ENCODE measurements at places on chromosomes 7 and 10.

DNA sequence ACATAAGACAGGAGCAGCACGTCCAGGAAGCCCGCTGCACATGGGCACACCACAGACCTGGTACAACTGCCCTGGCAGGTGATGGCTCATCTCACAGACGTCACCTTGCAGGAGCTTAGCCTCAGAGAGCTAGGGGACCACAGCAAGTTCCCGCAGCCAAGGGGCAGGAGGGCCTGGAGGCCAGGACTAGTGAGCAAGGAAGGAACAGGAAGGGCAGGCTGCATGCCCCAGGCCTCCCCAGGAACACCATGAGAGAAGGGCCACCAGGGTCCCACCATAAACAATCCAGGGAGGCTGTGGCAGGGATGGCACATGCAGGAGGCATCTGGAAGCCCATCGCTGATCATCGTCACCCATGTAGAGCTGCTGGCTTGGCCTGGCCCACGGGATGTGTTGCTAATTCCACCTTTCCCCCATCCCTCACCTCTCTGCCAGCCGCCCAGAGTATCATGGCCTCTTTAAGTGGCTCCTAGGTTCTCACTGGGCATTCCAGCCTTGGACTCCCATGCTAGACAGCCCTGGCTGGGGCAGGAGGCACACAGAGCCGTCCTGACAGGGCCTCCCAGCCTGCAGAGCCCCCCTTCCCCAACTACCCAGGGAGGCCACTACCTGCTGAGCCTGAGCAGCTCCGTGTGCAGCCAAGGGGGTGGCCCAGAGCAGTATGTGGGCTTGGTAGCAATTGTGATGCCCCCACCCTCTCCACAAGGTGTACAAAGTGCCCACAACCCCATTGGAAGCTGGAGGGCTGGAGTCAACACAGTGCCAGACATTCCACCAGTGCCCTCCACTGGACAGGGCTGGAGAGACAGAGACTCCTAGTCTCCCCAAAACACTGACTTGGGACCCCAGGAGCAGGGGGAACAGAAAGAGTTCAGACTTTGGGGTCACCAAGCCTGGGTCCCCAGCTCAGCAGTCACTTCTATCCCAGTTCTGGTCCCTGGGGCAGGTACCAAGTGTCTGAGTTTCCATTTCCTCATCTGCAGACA, 35.5 kb downstream of the GRID1 start:
- no peak for DNase-seq

DNA sequence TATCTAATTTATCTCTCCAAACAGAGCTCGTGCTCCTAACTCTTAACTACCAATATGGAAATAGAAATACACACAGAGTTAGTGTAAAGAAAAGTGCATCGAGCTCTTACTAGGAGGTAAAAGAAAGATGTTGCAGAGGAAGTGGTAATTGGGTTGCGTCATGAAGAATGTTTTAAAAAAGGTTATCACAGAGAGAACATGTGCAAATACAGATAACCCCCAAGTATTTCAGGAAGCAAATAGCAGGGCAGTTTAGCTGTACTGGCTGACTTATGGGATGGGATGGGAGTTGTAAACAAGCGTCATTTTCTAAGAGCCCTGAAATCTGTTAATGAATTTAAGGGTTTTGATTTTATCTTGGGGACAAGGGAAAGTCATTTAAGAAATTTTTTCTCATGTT, 153.9 kb downstream of the AGMO start:
- no peak for DNase-seq

GRCh38 chr7:55128693-55129394, 110.0 kb downstream of the EGFR start:
- DNase-seq: no peak

GRCh38 chr10:77474939-77475338, 162.7 kb downstream of the KCNMA1 start:
- no peak for DNase-seq

DNA sequence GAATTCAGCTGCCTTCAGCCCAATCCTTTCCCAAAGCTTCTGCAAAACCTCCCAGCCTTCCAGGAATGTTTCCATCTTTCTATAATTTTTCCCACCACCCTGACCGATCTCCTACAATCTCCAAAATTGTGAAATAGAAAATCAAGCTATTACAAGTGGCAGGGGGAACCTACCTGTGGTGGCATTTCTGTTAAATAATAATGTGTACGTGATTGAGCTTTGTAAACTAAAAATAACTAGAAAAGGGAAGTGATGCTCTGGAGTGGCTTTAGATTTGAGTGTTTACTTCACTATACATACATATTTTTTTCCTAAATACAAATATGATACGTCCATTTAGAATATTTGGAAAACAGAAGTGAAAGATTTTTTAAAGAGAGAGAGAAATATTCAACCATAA, 593.6 kb downstream of the GRM8 start:
- no peak for DNase-seq

- DNase-seq: no peak
Measured at GRCh38 chr7:30678805-30679204, 3.5 kb downstream of the CRHR2 start.

DNA sequence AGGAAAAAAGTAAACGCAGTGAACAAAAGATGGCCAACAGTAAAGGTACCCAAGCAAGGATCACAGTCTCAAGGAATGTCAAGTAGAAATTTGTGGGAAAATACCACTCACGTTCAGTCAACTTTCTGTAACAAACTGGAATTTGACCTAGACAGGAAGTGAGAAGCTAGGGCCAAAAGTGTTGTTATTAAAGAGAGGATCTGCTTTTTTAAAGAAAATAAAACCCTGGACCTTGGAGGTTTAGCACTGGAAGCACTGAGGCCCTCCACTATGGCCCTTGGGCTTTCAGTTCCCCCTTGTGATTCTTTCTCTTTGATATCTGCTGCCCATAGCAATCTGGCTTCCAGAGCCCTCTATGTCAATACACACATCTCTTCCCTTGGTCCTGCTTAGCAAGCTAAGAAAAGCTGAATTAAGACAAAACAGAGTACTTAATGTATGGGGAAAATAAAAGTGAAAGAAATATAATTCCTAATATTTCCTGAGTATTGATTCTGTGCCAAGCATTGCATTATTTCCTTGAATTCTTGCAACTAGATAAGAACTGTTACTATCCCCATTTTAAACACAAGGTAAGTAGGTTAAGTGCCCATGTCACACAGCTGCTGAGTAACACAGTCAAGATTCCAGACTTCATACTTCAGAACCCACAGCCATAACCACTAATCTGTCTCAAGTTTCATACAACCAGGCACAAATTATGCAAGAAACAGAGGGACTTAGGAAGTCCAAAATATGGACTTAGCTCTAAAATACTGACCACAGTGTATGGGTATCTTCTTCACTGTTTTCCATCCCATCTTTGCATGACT, 2.6 kb upstream of the ZNF438 start:
- DNase-seq: no peak

- no peak for DNase-seq
Measured at GRCh38 chr10:89377705-89378637, at the start of gene IFIT1B. TSS of gene IFIT1B (plus strand) at chr10:89378056. CDS start at chr10:89378136, 80 bp downstream.

DNA sequence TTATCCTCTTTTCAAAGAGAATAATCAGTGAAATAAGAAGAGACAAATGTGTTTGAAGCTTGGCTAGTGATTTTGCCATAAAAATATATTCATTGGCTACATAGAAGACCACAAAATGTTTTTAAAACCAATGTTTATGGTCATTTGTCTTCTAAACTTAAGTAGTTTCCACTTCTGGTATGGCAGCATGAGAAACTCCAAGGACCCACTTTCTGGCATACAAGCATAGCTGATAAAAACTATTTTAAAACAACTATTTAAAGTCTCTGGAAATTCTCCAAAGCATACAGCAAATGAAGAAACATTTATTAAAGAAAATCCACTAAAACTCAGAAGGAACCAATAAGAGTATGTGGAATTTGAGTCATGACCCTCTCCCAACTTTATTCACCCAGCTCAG, 89.2 kb upstream of the TOMM7 start:
- no peak for DNase-seq

GRCh38 chr7:129041142-129042085, 13.5 kb downstream of the TNPO3 start:
- DNase-seq: no peak

GRCh38 chr7:33326485-33326848, 197.1 kb downstream of the BBS9 start:
- no peak for DNase-seq

GRCh38 chr10:1162481-1163203, 106.5 kb downstream of the WDR37 start:
- no peak for DNase-seq

- no peak for DNase-seq
Measured at GRCh38 chr10:14608381-14609001, 166.2 kb downstream of the FAM107B start.

GRCh38 chr10:62538606-62539005, 164.4 kb downstream of the ZNF365 start:
- no peak for DNase-seq

- DNase-seq: no peak
Measured at GRCh38 chr10:34008656-34009055, 674.2 kb upstream of the NRP1 start.

- no peak for DNase-seq
Measured at GRCh38 chr7:142355328-142355727, 97.5 kb upstream of the PRSS58 start.

DNA sequence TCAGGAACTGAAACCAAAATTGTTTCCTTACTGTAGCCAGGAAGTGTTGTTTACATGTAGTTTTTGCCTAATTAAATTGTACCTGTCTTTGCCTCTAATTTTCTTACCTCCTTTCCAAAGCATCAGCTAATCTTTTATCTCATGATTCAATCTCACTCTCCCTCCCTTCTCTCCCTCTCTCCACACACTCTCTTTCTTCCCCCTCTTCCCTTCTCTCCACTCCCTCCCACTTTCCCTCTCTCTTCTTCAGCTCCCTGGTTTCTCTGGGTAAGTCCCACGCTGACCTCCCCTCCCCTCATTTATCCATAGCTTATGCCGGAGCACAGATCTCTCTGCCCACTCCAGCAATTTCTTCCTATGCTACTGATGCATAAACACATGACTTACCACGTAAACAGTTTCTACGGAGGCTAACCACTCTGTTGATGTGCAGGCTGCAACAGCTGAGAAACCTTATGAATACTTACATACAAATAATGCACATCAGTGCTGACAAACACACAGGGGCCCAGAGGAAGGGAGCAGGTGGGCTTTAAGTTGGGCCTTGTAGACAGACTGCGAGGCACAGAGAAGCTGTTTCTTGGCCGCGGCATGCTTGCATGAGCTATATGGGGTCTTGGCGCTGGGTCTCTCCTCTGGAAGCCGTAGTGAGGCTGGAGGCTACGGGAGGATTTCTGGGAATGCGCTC, 174.4 kb upstream of the PLXNA4 start:
- DNase-seq: no peak

DNA sequence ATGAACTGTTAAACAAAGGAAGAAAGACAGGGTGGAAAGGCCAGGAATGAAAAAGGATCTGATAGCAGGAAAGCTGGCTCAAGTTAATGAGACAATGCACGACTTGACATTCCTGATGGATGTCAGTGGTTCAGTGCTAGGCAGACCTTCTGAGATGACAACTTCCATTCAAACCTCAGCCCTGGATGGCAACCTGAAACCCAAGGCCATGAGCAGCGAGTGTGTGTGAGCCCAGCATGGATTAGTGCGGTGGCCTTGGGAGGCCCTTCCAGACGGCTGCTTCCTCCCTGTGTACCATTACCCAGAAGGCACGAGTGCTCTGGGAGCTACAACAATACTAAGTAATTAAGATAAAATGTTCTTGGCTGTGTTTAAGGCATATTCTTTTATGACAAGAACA, 18.8 kb downstream of the TRIL start:
- no peak for DNase-seq

DNA sequence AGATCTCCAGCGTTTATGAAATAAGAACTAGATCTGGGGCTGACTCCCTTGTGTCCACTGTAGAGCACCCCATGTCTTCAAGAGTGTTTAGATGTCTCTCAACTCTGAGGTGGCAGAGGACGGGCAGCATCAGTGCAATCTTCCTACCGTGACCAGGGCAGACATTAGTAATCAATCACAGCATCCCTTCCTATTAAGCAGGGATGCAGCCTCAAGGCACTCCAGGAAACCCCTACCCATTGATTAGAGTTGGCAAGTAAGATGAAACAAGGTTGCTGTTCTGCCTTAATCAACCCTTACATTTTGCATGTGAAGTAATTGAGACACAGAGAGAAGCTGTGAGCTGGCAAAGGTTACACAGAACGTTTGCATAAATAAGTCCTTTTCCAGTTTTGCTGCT, 283.7 kb upstream of the ZMIZ1 start:
- DNase-seq: no peak

- no peak for DNase-seq
Measured at GRCh38 chr7:134789967-134790685, 10.7 kb downstream of the CALD1 start.

DNA sequence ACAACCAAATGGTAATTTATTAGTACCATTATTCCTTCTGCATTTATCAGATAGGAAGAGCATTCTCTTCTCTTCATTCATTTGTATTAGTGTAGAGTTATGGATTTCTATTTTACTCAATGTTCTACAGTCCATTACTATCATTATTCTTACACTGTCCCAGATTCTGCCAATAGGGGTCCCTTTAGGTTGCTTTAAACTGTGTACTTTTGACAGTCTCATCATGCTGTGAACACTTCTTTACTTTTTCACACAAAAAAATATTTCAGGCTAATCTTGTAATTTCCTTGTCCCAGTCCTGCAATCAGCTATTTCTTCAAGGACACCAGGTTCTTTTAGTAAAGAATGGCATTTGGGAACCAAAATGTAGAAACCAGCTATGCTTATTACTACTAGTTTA, 99.3 kb downstream of the ZNF248 start:
- no peak for DNase-seq

DNA sequence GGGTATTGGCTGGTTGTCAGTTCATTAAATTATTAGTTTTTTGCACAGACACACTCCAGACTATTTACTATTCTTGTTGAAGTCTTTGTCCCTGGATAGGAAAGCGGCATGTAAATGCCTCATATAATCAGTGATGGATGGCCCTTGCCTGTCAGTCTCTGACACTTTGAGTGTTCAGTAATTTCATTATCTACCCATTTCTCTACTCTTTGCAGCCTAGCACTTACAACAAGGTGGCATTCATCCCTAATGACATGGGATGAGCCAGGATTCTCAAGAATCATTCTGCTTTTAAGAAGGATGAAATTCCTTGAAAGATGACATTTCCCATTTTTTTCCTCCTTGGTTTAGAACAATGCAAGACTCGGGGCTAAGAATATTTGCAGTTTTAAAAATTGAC, 155.7 kb downstream of the SORCS3 start:
- no peak for DNase-seq

DNA sequence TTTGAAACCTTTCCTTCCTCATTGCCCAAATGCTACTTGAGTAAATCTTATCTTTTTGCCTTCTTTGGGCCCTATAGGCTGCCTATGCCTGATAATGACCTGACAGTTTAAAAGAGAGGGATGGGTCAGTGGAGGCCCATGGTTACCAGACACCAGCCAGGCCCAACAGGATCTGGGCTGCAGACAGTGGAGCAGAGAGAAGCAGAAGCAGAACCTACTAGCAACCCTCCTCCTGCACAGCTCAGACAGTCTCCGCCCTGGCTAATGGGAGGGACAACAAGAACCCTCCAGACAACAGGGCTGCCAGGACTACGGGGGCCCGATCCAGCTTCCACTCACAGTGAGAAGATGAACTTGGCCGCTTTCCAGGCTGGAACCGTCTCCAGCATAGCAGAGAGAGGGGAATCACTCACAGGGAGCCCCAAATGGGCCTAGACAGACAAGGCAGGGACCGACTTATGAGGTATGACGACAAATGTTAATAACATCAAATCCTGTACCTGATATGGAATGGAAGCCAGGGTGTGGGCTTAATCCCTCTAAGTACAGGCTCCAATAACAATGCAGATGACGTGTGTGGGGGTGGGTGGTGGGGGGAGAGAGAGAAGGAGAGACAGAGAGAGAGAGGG, 31.7 kb upstream of the DGKI start:
- DNase-seq: no peak

All from stimulated activated CD8-positive, alpha-beta memory T cell treated with anti-CD3 and anti-CD28 coated beads, Interleukin-15, amount 100 ng/mL, for 1 hour (primary cell).